Sigmoid colon (tissue), 7 donors: ENCODE measurements at places on chromosomes 11 and 22. TPM values are rescaled to one million over a fixed set of nuclear protein-coding genes. Genes with fewer than 3 reads are reported as not detected.

Gene CCDC89
- 1.2 TPM for total RNA-seq

Gene CCND1
- total RNA-seq: 15.0 TPM

Gene OR52N4
- not detected for total RNA-seq

Gene P4HA3
- total RNA-seq: 0.82 TPM

Gene CABP7
- not detected for total RNA-seq

Gene BIRC3
- total RNA-seq: 16.1 TPM

Gene OR56A1
- not detected for total RNA-seq

Gene OOSP3
- not detected for total RNA-seq

Gene CBL
- 12.0 TPM for total RNA-seq

Gene SMTNL1
- not detected for total RNA-seq

Gene ART1
- total RNA-seq: 1.1 TPM

Gene UCP2
- 30.3 TPM for total RNA-seq

Gene MS4A12
- total RNA-seq: not detected

Gene INS
- not detected for total RNA-seq

Gene PRAME
- total RNA-seq: 0.16 TPM

Gene TMEM121B
- total RNA-seq: 0.49 TPM

Gene SYT7
- 1.1 TPM for total RNA-seq

Gene BDNF
- total RNA-seq: 0.36 TPM

Gene RTCB
- 62.7 TPM for total RNA-seq

Gene RAB39A
- 0.66 TPM for total RNA-seq

Gene FAM227A
- total RNA-seq: 3.2 TPM

Gene EHBP1L1
- total RNA-seq: 233 TPM

Gene FGF4
- not detected for total RNA-seq

Gene NRXN2
- 18.9 TPM for total RNA-seq

Gene DDTL
- total RNA-seq: 0.55 TPM

Gene DCDC1
- total RNA-seq: 1.1 TPM
